Hematopoietic multipotent progenitor cell treated with erythropoietin and hydrocortisone succinate and interleukin-3 and kit ligand, for 17 days (in vitro differentiated cells): ENCODE measurements at places on chromosomes 4 and X.

GRCh38 chr4:123398066-123398852, 1.7 kb downstream of the SPRY1 start:
- DNase-seq: peak; percentile 26

GRCh38 chr4:7937006-7937405, 2.7 kb downstream of the AFAP1 start:
- no peak for DNase-seq

DNA sequence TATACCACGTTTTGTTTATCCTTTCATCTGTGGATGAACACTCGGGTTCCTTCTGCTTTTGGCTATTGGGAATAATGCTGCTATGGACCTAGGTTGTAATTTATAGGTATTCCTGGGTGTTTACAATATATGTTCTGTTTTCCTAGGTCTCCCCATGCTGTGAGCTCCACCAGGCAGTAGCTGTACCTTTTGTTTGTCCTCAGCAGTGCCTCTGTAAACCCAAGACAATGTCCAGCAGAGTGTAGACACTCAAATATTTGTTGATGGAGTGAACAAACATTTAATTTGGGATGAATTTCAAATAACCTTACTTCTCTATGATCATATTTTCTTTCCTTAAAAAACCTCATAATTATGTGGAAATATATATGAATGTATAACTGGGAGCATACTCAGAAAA, 259.5 kb upstream of the BOD1L1 start:
- no peak for DNase-seq

DNA sequence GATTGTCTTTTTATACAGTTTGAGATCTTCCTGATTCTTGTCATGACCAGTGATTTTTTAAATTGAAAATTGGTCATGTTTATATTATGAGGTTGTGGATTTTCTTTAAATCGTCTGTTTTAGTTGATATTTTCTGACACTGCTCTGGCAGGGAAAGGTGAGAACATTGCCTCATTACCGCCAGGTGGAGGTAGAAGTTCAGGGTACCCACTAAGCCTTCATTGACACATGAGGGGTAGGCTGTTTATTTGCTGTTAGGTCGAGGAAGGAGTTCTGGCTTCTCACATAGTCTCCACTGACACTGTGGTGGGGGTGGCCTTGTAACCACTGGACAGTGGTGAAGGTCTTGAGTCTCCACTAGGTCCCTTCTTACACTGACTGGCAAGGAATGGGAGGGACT, 117.6 kb upstream of the GPR101 start:
- no peak for DNase-seq

DNA sequence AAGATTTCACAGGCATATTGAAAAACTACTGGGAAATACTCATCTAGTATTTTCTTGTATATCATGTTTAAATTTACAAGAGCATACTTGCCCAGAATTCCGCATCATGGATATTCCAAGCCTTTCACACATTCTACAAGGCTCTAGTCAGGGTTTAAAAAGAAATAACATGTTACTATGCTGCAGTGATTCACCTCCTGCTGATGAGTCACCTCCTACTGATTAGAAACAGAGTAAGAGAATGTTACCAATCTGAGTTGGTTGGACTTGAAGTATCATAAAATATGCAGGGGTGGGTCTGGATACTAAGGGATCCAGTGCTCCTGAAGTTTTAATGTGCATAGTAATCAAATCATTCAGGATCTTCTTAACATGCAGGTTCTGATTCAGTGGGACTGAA, 192.0 kb upstream of the ANK2 start:
- DNase-seq: no peak

DNA sequence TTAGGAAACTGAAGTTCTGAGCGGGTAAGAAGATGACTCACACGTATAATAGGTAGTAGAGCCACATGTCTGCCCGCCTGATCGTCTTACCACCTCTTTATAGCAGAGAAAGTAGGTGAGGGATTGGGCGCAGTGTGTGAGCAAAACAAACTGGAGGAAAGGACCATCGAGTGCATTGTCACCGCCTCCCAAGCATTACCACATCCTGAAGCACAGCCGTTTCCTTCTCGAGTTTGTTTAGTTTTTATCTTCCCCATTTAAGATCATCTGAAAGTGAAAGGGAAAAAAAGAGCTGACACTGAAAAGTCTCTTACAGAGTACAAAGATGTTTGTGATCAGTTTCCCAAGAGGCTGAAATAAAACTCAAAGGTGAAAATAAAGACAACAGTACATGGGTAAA, 14.8 kb downstream of the PDK3 start:
- DNase-seq: peak; percentile 12

DNA sequence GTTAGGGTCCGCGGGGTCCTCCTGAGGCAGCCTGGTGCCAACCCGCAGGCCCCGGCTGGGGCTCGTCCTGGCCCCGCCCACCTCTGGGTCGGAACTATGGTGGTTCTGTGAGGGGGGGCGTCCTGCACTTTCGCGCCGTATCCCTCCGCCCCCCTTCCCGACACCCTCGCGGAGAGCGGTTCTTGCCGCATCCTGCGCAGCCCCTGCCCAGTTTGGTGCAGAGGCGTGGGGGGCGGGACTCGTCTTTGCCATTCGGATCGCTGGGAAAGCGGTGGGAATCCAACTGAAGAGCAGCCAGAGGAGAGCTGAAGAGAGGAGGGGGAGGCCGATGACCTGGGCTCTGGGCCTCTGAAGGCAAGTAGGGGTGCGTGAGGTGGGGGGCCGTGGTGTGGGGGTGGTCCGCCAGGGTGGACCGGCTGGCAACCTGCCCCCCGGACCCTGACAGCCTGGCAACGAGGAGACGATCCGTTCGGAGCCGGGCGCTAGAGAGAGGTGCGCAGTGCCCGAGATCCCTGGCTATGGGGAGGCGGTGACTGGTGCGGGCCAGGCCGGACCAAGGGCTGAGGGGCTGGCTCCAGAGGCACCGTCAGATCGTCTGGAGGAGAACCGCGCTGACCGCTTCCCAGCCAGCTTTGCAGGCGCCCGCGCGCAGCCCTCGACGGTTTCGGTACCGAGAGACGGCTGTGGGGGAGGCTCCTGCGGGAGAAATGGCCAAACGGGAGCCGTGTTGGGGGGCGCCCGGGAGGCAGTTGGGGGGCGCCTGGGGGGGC, at the start of gene GPRASP1:
Gene GPRASP1, plus strand, starts transcription at position 242 of the 770 bp plus-strand sequence. CDS start 2,431 bp downstream, outside the sequence.
- DNase-seq: no peak

DNA sequence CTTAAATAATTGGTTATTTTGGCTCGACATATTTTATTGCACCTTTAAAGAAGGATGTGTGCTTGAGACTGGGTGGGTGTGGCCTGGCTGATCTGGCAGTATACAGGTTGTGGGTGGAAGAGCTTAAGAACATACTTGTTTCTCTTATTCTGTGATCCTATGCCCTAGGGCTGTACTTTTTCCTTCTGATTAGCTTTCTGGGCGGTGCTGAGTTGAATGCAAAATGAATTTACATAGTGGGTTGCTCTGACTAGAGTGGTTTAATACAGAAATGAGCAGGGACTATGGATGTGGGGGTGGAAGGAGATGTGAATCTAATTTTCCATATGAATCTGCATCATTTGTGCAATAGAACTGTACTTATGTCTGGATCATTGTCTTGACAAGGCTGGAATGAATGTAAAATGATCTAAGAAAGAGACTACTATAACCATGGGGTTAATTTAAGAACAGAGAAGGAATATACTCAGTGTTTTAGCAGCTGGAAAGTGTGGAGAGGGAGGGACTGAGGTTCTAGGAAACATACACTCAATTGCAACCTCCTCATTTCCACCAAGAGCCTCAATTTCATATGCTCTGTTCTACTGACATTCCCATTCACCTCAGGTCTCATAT, 73.7 kb downstream of the RLIM start:
- no peak for DNase-seq

GRCh38 chr4:113539408-113539807, 222.1 kb downstream of the CAMK2D start:
- no peak for DNase-seq

DNA sequence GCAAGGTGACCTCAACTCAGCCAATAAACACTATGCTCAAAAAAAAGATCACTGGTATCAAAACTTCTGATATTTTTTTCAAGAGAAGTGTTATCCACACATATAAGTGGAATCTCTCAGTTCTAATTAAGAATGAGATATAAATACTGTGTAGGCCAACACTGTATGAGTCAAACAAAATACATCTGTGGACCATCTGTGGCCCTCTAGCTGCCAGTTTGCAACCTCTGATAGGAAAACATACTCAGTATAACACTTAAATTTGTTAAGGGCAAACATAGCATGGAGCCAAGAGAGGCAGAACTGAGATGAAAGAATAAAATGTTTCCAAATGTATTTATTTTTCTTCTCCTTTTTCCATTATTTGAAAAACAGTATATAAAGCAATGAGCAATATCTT, 377.3 kb downstream of the ARAP2 start:
- no peak for DNase-seq

DNA sequence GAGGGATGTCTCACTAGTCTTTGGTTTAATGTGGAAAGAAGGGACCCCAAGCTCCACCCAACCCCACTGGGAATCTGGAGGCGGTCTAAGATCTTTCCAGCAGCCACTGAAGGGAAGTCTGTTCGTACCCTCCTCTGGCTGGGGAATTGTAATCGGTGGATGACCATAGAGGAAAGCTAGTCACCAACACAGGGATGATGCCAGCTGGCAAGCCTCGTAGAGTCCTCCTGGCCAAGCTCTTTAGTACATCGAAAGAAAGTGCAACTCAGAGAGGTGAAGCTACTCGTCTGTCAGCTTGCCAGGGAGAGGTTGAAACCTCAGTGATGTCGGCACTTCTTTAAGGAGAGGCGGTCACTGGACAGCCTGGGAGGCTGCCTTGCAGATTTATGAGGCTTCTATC, 58.7 kb downstream of the MAMLD1 start:
- DNase-seq: no peak

DNA sequence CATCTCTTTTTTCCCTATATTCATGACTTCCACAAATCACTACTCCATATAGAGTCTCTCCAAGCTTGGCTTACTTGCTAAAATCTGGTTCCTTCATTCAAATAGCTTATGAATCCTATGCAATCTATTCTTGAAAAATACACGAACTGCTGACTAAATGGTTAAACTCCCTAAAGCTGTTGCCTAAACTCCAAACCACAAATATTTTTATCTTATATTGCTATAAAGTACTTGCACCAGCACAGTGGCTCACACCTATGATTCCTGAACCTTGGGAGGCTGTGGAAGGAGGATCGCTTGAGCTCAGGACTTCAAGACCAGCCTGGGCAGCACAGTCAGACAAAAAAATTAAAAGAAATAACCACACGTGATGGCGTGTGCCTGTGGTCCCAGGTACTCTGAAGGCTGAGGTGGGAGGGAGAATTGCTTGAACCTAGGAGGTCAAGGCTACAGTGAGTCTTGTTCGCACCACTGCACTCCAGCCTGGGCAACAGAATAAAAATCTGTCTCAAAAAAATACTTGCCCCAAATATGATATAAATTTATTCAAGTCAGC, 2.2 kb downstream of the FBXO8 start:
- no peak for DNase-seq

- DNase-seq: no peak
Measured at GRCh38 chr4:17770845-17771244, 10.6 kb downstream of the FAM184B start.

GRCh38 chr4:57061395-57061794, 48.8 kb downstream of the IGFBP7 start:
- DNase-seq: no peak

GRCh38 chr4:183831683-183832082, 73.4 kb upstream of the STOX2 start:
- DNase-seq: no peak

GRCh38 chr4:169338241-169338640, 67.5 kb upstream of the SH3RF1 start:
- DNase-seq: no peak

- no peak for DNase-seq
Measured at GRCh38 chrX:45449982-45450381, 249.3 kb upstream of the DIPK2B start.
